ENCODE measurements at places on chromosomes 5 and 9. TPM values are rescaled to one million over a fixed set of nuclear protein-coding genes. Genes with fewer than 3 reads are reported as not detected.

DNA sequence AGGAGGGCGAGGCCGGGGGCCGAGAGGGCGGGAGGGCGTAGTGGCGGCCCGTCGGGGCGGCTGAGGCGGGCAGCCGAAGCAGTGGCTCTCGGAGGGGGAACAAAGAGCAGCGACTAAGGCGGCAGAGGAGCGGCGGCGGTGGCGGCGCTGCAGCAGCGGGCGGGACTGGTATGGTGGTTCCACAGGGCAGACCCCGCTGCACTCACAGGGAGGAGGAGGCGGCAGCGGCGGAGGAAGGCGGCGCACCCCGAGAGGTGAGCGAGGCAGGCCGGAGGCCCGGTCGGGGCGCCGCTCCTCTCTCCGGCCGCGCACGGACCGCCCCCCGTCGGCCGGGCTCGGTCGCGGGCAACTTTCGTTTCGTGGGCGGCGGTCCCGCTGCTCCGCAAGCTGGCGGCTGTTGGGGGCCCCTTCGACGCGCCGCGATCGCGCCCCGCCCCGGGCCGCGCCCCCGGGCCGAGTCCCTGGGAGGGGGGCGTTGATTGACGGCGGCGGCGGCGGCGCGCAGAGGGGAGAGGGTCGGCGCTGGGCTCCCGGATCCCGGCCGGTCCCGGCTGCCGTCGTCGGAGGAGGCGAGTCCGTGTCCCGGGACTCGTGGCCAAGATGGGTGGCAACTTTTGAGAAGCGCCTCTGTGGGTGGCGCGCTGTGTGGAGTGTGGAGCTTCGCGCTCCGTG, 467 bp downstream of the CNOT6 start:
- peak; percentile 69 for DNase-seq

OSMR gene
- 25.6 TPM for total RNA-seq

DNA sequence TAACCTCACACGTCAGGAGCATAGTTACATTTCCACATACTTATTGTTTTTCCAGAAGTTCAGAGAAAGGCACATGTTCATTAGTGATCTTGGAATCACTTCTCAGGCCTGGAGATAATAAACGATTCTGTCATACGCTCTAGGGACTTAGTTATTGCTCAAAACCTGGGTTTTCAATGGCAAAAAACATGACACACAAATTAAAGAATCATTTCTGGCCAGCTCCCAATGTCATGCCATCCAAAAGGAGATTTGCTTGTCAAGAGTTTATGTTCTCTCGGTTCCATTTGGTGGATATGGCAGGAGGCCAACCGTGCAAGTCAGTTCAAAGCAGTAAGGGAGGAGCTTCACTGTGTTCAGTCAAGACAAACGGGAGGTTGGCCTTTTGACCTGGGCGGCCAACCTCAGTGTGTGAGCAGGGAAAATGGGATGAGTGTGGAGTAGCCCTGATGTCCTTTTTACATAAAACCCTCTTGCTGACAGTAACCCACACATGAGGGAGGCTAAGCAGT, 123.4 kb downstream of the NXNL2 start:
- DNase-seq = no peak

GRCh38 chr9:136671254-136671614, 8.5 kb downstream of the EGFL7 start:
- no peak for DNase-seq

DNA sequence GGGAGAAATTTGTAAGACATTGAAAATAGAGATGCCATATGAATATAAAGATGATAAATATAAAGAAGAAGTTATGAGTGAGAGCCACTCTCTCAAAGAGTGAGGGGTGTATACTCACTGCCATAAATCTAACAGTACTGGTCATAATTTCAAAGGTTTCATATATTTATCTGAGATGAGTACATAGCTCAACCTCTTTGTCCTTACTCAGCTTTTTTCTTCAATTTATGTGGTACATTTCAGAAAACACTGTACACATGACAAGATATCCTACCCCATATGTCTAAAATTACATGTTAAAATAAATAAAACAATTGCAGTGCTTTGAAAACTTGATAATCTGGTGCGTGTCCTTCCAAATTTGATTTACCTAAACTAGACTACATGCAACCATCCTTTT, 5.2 kb upstream of the MCC start:
- no peak for DNase-seq

- DNase-seq = no peak
These were observed 456.0 kb upstream of the MEF2C start for GRCh38 chr5:89338935-89339334.

GRCh38 chr9:72362118-72362531, 2.9 kb downstream of the ZFAND5 start:
- no peak for DNase-seq

UHRF2 gene
- total RNA-seq = 59.5 TPM

TRPM6 gene
- 25.1 TPM for total RNA-seq

DOCK2 gene
- 15.5 TPM for total RNA-seq

DNA sequence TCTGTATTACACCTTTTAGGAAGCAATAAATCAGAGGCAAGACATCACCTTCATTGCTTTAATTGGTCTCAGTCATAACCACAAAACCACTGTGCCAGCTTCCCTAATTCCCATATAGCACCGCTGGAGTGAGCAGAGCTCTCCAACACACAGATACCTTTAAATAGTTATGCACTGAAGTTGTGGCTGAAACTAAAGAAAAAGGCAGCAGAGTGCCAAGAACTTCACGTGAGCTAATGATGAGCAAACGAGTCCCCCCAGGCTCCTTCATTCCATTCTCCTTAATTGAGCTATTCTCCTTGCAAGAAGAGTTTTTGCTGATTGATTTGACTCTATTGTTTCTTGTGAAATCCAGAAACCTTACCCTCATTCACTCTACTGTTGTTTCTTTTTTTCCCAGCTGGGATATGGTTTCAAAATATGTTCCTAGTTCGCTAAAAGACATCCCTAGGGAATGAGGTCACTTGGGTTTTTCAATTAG, 501.5 kb downstream of the SPATA31D1 start:
- no peak for DNase-seq

DNA sequence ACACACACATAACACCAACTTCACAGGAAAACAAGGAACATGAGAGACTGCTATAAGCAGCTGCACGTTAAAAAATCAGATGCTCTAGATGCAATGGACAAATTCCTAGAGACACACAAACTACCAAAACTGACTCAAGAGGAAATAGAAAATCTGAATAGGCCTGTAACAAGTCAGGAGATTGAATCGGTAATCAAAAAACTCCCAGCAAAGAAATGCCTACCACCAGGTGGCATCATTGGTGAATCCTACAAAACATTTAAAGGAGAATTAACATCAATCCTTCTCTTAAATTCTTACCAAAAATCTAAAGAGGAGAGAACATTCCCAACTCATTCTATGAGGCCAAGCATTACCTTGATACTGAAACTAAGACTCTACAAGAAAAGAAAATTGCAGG, 54.9 kb downstream of the NDST1 start:
- peak; percentile 7 for DNase-seq

GRCh38 chr9:18768951-18769622, 263.9 kb downstream of the SAXO1 start:
- no peak for DNase-seq

- DNase-seq = no peak
These were observed 104.2 kb upstream of the RAI14 start for GRCh38 chr5:34551911-34552433.

- DNase-seq = no peak
These were observed 107.5 kb downstream of the SGCD start for GRCh38 chr5:156434471-156434870.

SLC46A2 gene
- not detected for total RNA-seq

- no peak for DNase-seq
These were observed 24.0 kb upstream of the CAMSAP1 start for GRCh38 chr9:135931349-135931820.

GRCh38 chr9:112787978-112788377, 37.4 kb downstream of the SNX30 start:
- no peak for DNase-seq

MLANA gene
- not detected for total RNA-seq

DNA sequence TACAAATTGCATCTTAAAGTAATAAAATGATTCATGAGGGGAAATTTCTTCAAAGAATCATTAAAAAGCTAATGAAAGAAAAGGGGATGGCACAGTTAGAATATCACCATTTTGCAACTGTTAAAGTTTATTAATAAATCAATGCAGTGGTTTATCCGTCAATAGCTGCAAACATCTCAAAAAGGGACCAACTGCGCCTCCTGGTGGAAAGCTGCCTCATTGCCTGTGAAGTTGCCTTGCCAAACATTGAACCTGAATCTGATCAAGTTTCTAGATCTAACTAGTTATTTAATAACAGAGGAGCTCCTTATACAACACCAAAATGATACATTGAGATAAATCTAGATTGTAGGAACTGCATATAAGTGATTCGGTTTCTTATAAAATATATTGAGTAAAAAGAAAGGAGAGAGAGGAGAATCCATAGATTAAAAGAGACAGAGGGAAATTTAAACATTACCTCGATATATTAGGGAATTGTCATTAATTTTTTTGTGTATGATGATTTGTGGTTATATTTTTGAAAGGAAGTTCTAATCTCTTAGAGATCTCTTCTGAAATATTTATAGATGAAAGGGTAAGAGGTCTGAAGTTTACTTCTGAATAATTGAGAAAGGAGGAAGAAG, 6.9 kb upstream of the NDUFB6 start:
- DNase-seq = peak; percentile 77

DNA sequence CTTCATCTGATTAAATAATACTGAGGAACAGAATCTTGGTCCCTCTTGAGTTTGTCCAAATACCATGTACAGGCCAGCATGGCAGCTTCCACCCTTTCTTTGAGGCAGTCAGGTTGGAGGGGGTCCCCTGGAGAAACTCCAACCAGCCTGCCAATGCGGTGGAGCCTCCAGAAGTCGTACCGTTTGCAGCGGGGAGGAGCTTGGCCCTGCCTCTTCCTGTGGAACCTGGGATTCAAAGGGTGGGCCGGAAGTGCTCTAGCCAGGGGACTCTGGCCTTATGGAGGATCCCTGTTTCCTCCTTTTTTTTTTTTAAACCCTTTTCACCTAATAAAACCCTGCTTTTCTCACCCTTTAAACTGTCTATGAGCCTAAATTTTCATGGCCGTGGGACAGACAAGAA, 216.3 kb upstream of the ZNF608 start:
- DNase-seq = no peak

DNA sequence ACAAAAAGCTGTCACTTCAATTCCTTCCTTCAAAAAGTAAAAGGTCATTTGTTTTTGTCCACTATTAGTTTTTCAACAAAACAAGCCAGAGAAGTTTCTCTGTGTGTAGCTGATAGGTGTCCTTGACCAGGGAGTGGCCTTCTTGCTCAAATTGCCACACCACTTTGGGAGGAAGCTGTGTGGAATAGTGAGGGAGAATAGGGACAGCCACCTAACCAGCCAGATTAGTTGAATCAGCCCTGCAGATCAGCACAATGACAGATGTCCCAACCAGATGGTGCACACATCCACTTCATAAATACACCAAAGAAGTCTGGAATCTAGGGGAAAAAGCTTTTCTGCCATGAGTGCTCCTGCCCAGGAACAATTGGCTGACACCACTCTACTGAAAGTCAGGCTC, 37.2 kb downstream of the NREP start:
- DNase-seq = no peak

DOK3 gene
- total RNA-seq = 2.1 TPM

DNA sequence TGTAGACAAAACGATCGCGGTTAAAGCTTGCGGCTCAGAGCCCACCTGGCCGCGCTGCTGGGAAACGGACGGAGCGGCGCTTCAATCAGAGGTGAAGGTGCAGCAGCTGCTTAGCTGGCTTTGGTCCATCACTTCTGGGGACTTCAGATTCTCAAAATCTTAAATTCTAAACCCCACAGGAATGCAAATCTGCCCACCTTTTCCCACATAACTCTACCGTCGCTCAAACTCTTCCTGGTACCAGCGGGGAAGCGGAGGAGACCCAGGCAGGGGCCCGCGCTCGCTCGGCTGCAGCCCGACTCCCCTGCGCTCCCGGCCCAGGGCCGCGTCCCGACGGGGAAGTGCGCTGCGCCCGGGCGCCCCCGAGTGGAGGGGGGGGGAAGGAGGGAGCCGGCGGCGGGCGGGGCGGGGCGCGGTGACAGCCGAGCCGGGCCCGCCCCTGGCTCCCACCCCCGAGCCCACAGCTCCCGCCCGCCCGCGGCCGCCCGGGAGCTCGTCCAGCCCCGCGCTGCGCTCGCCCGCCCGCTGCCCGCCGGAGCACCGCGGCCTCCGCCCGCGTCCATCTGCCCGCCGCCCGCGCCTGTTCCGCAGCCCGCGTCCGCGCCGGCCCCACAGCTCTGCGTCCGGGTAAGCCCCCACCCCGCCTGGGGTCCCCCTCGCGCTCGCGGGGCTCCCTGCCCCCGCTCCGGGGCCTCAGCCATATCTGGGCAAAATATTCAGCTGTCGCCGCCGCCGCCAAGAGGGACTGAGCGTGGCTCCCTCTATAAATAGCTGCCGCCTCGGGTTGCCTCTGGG, at the start of gene TMOD1:
Gene TMOD1, plus strand, starts transcription at position 490 of the 795 bp plus-strand sequence. CDS start 22,523 bp downstream, outside the sequence.
- peak; percentile 27 for DNase-seq

- no peak for DNase-seq
These were observed 14.9 kb downstream of the LYRM7 start for GRCh38 chr5:131185523-131186104.

- no peak for DNase-seq
These were observed 178.4 kb downstream of the GNA14 start for GRCh38 chr9:77469515-77470231.

DNA sequence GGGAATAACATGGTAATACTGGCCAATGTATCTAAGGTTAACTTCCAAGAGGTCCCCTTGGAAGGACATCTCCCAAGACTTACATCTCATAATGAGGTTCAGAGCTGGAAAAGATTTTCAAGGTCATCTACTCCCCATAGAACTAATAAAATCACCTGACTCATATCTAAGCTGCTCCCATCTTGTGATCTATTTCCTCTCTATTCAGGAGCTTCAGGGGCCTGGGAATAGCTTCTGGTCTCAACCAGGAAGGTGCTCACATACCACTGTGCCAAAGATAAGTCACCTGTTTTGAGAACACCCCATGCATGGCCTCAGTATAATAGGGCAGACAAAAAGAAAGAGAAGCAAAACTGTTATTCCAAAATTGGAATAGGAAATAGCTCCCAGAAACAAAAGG, 74.2 kb downstream of the OXCT1 start:
- DNase-seq = no peak

GRCh38 chr5:41432481-41433253, 77.7 kb downstream of the PLCXD3 start:
- DNase-seq = no peak

DNA sequence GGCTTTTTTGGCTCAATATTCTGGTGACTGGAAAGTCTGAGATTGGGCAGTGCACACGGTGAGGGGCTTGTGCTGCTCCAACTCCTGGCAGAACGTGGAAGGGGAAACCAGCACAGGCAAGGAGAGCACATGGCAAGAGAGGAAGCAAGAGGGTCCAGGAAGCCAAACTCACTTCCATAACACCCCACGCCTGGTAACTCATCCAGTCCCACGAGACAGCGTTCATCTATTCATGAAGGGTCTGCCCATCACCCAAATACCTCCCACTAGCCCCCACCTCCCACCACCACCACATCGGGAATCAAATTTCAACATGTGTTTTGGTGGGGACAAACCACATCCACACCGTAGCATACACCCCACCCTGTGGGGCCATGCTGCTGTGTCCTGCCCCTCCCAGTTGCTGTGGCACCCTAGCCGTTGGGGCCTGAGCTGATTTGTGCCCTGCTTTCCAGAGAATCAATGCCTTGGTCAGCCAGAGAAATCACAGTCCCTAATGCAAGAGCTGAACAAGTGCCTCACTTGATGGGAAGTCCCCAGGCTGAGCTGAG, 27.3 kb downstream of the PROP1 start:
- DNase-seq = no peak

GRCh38 chr9:130713286-130713960, 19.8 kb downstream of the EXOSC2 start:
- DNase-seq = no peak

GRCh38 chr9:35945341-35946018, 12.5 kb downstream of the OR2S2 start:
- DNase-seq = peak; percentile 91

All from Peyer's patch (tissue), 4 donors.